ENCODE measurements at places on chromosomes 12 and 14.

- DNase-seq = no peak
These were observed 169.9 kb downstream of the DPF3 start for GRCh38 chr14:72723858-72724530.

GRCh38 chr12:109878247-109878625, 2.1 kb downstream of the GLTP start:
- no peak for DNase-seq

DNA sequence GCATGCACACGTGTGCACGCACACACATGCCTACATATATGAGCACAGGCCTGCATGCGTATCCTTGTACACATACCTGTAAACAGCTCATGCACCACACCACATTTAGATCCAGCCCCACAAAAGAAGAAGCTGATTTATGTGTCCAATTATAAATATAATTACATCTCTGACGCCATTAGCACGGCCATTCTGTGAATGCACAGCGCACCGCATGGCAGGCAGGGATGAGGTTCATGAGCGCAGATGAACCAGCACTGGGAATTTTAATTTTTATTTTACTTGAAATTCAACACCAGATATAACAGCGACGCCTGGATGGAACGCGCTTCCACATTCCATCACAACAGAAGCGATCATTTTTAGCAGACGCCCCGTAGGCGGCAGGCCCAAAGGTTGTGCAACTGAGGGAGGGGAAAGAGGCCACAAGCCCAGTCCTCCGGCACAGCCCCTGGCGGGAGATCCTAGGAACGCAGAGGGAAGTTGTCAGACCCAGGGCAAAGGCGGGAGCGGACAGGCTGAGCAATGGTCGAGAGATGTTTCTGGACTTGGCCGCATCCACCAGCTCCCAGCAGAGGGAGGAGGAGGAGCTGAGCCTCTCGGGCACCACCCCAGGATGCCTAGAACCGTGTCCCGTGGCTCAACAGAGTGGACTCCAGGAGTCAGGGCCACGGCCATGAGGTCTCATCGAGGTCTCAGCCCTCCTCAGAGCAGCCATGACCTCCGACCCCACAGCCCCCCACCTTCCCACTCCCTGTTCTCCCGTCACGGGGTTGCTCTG, 37.9 kb upstream of the GALNT9 start:
- peak; percentile 82 for DNase-seq

DNA sequence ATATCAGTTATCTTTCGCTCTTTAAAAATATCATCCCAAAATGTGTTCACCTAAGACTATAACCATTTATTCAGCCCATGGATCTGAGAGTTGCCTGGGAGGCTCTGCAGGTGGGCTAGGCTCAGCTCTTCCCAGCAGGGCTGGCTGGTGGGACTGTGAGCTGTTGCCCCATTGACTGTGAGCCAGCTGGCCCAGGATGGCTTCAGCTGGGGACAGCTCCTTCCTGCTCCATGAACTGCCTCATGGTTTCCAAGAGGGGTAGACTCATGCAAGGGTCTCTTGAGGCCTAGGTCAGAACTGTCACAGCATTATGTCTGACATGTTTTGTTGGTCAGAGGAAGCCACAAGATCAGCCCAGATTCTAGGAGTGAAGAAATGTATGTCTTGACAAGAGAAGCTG, 114.1 kb upstream of the E2F7 start:
- DNase-seq = no peak

DNA sequence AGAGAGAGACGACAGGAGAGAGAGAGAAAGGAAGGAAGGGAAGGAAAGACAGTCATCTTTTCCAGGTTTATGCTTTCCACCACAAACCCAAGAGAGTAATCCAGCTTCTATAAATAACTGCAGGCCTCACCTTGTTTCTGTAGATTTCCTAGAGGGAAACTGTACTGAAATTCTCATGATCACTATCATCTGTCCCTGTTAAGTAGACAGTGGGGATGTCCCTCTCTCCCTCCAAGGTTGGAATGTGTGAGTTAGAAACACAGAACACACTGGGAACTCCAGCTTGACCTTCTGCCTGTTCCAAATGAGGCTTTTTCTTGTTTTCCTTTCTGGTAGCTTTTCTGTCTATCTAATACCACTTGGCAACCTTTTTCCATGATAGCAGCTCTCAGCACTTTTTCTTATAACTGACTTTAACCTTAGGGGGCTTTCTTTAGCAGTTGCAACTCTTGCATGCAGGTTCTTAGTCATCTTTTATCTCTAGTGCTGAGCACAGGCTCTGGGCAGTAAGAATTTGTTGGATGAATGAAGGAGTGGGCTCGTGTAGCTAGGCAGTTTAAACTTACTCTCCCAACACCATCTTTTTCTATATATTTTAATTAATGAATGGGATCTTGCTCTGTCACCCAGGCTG, 22.8 kb upstream of the FBXO33 start:
- no peak for DNase-seq

GRCh38 chr12:5511644-5512600, 80.0 kb downstream of the NTF3 start:
- peak; percentile 18 for DNase-seq

GRCh38 chr14:91128699-91129098, 14.8 kb downstream of the DGLUCY start:
- no peak for DNase-seq

Data from NB4 (cell line).